Stimulated activated CD4-positive, alpha-beta T cell treated with anti-CD3 and anti-CD28 coated beads, Interleukin-1b, Interleukin-23, amount 100 ng/mL, for 24 hours (primary cell): ENCODE measurements at places on chromosomes 16 and 17.

DNA sequence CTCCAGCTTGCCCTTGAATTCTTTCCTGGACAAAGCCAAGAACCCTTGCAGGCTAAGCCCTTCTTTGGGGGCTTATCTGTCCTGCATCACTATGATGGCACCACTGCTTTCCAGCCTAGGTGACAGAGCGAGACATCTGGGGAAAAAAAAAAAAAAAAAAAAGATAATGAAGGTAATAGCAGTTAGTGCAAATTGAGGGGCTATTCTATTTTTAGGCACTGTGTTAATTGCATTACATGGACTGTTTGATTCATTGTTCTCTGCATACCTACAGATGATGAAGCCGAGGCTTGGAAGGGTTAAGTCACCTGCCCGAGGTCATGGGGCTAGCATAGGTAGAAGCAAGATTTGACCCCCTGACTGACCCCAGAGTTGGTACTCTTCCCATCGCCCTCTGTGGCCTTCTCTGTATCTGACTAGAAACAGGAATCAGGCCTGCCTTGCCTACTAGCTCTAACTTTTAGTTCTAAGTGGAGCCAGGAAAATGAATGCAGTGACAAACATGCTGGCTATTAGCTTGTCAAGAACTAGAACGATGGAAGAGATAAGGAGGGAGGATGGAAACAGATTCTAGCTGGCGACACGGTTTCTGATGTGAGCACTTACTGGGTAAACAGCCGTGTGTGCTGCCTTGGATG is 312.1 kb downstream of the SNX29 start:
- DNase-seq, result no peak

DNA sequence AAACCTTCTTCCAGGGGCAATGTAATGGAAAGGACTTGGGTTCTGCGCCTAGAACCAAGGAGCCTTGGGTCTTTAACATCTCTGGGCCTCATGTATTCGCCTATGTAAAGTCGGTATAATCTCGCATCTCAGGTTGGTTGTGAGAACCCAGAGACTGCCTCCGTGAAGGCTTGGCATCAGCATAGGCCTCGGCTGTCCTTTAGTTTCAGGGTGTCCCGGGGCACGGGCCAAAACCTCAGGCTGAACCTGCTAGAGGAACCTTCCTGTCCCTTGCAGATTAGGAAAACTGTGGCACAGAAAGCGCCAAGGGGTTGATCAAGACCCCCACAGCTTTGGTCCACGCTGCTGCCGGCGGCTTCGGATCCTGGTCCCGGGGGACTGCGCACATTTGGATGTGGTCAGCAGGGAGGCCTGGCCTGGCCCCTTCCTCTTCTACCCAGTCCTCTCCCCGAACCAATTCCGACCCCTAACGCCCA is 772 bp upstream of the PHAF1 start:
- no peak for DNase-seq

GRCh38 chr16:75491876-75492275 is 3.4 kb downstream of the CHST6 start:
- no peak for DNase-seq

- DNase-seq, result no peak
Observed at GRCh38 chr16:3046641-3047386, 453 bp downstream of the MMP25 start.

- peak; percentile 59 for DNase-seq
Observed at GRCh38 chr17:7436556-7437368, 1.5 kb downstream of the TMEM102 start.

- no peak for DNase-seq
Observed at GRCh38 chr16:86914876-86915717, 336.7 kb downstream of the FOXL1 start.

- peak; percentile 20 for DNase-seq
Observed at GRCh38 chr16:2250652-2251295, 613 bp downstream of the ECI1 start.

GRCh38 chr17:79529661-79530081 is 81.2 kb downstream of the RBFOX3 start:
- no peak for DNase-seq

DNA sequence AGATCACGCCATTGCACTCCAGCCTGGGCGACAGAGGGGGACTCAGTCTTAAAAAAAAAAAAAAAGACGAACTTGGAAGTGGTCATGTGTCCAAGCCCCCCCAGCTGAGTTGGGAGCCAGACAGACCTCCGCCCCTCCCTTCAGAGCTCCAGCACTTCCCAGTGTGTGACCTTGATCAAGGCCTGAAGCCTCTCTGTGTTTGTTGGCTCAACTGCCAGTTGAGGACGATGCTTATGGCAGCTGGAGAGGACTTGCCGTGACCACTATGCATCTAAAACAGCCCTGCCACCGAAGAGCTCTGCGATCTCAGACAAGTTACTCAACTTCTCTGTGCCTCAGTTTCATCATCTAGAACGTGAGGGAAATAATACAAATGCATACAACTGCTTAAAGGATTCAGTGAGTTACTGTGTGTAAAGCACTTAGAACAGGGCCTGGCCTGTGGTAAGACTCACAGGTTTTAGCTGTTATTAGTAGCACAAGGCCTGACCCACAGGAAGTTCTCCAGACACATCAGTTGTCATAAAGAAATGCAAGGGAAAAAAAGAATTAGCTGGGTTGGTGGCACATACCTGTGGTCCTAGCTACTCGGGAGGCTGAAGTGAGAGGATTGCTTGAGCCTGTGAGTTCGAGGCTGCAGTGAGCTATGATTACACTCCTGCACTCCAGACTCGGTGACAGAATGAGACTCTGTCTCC is 7.0 kb upstream of the IL27 start:
- DNase-seq, result no peak

DNA sequence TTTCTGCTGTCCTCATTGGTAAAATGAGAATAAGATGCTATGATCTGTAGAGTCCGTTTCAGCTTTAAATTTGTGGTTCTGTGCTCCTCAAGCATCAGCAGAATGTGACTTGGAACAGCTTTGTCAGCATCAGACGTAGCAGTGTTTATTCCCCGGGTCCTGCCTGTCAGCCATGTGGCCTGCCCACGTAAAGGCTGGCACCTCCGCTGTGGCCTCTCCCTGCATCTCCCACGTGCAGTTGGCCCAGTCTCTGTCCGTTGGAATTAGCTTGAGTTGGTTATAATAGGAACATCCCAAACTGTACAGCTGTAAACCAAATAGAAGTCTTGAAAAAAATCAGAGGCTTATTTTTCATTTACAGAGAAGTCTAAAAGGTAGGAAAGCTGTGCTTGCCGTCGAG is 61.7 kb downstream of the ARHGAP44 start:
- no peak for DNase-seq

DNA sequence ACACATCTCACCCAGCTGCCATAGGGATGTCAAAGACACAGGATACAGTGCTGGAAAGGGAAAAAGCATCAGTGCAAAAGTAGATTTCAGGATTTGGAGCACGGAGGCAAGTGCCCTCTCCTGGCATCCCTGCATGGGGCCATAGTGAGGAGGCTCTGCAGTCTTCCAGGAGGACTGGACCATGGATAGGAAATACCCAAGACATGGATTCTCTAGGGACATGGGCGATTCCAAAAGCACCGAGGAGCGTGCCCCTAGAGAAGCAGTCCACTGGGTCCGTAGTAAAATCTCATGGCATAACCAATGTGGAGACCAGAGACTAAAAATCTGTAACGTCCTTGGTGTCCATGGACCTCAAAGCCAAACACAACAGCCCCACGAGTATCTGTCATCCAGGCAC is 818.2 kb downstream of the KCNJ18 start:
- no peak for DNase-seq

DNA sequence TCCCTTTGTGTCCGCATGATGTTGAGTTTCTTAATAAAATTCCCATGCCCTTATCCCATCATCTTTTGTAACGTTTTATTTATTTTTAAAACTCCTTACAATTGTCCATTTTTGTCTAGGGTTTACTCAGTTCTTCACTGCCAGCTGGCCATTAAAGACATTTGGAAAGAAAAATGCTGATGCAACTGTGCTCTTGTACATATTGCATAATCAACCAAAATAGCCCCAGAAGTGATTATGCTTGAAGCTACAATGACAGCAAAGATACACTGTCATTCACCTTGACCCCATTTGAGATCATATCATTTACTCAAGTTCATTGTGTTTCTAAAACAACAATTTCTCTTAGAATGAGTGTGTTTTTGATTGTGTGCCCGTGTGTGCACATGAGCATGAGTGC is 1074.6 kb upstream of the RBFOX1 start:
- no peak for DNase-seq

DNA sequence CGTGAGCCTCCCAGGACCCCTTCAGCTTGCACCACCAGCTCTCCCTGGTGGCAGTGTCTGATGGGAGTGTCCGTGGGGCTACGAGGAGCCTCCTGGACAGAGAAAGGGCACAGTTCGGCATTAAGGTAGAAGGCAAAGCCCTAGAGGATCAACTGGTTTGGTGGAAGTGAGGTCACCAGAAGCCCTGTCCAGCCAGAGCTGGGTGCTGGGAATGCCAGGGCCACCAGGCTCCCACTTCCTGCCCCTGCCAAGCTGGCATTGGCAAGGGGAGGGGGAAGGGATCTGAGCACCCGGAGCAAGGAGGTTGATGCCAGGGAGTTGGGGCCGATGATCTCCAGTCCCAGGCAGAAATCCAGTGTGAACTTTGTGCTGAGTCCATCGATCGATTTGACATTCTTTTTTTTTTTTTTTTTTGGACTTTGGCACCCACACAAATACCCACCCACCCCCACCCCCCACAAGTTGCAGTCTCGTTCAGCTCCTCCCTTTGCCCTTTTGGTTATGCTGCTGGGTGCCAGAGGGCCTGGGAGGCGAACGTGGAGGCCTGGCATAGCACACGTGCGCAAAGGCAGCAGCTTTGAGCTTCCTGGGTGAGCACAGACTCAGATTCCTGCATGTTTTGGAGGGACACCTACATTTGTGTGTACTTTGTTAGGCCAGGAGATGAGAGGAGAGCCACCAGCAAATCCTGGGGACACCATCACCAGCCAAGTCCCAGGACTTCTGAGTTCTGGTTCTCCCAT is 2.1 kb downstream of the NHERF1 start:
- DNase-seq, result no peak

DNA sequence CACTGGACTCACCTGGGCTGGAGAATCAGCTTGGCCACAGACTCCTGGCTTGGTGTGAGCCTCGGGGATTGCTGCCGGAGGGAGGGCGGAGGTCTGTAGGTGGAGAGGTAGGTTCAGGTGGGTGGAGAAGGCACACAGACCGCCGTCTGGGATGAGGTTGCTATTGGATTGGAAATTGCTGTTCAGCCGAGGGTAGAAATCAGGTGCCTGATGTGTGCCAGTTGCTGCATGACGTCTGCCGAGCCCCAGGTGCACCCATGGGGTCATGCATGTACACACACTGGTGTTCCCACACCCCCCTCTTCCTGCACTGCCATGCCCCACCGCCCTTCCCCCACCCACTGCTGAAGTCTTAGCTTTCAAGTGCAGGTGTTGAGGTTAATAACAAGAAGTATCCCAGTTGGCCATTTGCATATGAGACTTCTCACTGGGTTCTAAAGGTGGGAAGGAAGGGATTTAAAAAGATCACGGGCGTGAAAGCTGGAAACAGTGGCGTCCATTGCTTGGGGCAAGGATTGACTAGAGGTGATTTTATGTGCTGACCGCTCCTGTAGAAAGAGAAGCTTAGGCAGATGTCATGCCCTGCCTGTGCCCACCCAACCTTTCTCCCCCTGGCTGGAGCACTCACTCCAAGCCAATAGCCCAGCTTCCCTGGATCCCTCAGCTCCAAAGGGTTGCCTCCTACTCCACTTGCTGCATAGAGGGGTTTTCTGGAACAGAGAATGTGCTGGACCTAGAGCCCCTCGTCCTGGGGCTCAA is 193.6 kb downstream of the CCDC182 start:
- DNase-seq, result no peak

DNA sequence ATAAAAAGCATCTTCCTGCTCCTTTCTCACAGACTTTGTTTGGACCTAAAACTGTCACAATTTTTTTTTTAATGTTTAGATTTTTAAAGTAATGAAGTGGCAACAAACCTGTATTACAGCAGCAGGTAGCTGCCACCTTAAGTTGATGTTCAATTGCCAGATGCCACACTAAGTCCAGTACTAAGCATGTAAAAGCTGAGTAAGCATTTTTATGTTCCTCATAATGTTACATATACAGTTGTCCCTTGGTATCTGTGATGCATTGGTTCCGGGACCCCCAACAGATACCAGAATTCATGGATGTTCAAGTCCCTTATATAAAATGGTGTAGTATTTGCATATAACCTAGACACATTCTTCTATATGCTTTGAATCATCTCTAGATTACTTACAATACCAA is 45.1 kb downstream of the TNRC6A start:
- DNase-seq, result no peak

- no peak for DNase-seq
Observed at GRCh38 chr16:21130811-21131210, 19.8 kb downstream of the DNAH3 start.
